ENCODE measurements at places on chromosomes 3 and 15.

- DNase-seq = peak; percentile 15
Measured at GRCh38 chr15:50353251-50353974, 1.6 kb downstream of the GABPB1 start.

GRCh38 chr3:58884453-58884852, 165.4 kb downstream of the CFAP20DC start:
- DNase-seq = no peak

GRCh38 chr3:13210221-13210975, 137.2 kb upstream of the IQSEC1 start:
- no peak for DNase-seq

DNA sequence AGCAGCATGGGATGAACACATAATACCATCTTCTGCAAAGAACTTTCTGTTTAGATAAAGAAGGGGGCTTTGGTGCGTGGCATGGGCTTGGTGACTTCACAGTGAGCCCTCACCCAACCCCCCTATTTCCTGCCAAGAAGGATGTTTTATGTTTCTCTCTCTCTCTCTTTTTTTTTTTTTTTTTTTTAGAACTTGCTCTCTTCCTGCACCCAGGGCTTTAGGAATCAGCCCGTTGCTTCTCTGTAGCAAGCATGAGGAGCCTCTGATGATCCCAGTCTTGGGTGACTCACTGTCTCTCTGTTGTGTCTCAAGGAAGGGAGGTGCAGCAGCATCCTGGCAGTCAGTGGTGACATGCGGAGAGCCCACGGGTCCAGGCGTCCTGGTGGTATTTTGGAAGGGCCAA, 49.1 kb downstream of the CCK start:
- peak; percentile 54 for DNase-seq

DNA sequence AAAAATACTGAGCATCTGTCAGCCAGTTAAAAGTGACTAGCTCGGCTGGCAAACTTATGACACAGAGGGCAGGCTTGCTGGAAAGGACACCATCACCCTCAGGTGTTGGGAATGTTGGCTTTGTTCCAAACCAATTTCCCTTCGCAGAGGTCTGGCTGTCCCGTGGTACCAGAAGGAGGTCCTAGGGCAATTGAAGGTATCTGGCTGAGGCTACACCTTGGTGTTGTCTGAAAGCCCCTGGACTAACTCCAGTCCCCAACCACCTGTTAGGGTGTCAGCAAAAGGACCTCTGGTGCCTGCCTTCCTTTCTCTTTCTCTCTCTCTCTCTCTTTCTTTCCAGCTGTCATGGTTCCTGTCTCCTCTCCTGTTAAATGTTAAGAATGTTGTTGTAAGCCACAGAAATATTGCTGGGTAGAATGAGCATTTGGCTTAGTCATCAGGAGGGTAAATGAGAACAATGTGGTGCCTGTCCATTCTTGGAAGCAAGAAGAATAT, 12.5 kb downstream of the PRR20G start:
- DNase-seq = no peak

GRCh38 chr15:65323071-65323511, 18.6 kb downstream of the RNU5B-1 start:
- no peak for DNase-seq

DNA sequence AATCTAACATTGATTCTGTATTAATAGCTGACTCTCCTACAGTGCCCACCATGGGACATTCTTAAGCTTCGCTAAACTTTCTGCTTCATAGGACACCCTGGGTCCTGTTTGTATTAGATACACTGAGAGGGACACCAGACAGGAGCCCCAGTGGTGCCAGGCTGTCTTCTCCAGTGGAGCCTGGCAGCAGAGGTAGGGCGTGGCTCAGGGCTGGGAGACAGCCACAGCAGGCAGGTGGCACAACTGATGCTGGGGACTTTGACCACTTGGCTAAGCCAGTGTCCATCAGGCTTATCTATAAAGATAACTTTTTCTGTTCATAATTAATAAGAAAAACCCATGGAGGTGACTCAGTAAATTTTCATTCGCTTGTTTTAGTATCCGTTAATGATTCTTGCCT, 21.8 kb downstream of the NIPA1 start:
- no peak for DNase-seq

GRCh38 chr3:66997560-66998112, 471 bp upstream of the KBTBD8 start:
- DNase-seq = peak; percentile 16

DNA sequence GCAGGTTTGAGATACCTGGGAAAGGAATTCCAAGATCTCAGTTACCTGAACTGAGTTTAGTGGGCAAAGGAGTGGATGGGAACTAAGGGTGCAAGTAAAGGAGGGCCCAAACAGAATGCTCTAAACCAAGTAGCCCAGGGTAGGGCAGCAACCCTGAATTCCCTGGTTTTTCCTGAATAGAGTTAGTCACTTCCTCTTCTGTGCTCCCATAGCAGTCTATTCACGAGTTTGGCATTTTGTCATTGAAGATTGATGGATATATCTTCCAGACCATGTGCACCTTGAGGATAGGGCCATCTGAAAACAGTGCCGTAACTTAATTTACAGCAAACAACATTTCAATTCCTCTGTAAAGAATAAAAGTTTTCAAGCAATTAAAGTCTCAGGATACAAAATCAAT, 18.5 kb upstream of the PTX3 start:
- DNase-seq = no peak
